ENCODE measurements at places on chromosomes 6 and 20.

DNA sequence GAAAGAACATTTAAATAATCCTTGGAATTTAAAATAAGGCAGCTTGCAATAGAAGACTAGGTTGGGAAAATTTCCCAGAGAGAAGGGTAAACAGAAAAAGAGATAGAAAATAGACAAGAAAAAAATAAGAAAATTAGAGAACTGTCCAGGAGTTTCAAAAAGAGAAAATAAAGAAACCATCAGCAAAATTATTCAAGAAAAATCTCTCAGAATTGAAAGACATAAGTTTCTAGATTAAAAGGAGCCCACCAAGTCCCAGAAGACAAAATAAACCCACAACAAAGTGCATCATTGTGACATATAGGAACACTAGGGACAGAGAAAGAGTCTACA, 88.6 kb upstream of the CDYL start:
- no peak for DNase-seq

DNA sequence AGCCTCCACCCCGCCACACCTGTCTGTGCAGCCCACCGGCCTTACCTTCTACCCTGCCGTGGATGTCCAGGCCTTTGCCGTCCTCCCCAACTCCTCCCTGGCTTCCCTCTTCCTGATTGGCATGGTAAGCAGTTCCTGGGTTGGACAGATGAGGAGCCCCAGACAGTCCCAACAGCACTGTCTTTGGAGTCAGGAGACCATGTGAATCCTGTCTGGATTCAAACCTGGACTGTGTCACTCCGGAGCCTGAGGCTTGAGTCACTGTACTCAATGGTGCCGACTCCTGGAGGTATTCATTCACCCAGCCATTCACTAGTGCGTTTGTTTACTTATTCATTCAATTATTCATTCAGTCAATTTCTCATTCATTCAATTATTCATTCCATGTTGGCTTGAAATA, 20.0 kb upstream of the LBP start:
- DNase-seq: no peak

DNA sequence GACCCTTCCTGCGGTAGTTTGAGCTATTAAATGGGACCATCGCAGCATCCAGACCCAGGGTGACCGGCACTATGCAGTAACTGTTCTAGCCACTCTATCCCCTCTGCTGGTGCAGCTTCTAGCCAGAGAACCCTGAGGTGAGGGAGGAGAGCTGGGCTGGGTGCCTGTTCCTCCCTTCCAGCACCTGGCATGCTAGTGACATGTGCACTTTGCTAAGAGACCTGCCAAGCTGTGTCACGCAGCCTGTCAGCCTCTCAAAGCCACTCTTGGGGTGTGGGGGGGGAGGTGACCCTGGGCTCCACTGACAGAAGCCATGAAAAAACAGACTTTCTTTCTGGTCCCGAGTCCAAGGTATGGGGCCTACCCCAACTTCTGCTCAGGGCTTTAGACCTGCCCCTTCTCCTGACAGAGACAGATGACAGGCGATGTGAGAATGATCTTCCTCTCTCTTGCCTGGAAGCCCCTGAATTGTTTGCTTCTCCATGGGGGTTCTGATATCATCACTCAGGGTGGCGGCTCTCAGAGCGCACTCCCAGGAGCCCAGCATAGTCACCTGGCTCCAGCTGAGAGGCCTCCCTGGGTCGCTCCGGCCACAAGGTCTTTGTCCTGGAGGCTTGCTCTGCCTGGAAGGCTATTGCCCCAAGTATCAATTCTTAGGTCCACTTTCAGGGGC, 47.2 kb upstream of the MLN start:
- peak; percentile 57 for DNase-seq

GRCh38 chr6:137931849-137932465, 64.9 kb downstream of the TNFAIP3 start:
- DNase-seq: no peak

DNA sequence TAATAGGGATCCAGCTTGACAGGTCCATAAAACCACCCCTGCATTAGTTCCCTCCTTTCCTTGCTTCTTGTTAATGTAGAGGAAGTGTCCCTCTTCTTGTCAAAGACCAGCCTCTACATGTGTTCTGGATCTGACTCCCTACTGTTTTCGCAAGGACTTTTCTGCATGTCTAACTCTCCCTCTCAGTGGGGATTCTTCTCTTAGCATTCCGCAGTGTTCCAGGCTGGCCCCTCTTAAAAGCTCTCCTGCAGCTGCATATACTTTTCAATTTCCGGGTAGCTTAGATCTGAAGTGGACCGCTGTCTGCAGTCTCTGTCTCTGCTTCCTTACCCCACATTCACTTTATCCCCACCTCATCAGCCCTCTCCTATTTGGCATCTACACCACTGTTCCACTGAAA, 96.1 kb upstream of the MAN1A1 start:
- no peak for DNase-seq

DNA sequence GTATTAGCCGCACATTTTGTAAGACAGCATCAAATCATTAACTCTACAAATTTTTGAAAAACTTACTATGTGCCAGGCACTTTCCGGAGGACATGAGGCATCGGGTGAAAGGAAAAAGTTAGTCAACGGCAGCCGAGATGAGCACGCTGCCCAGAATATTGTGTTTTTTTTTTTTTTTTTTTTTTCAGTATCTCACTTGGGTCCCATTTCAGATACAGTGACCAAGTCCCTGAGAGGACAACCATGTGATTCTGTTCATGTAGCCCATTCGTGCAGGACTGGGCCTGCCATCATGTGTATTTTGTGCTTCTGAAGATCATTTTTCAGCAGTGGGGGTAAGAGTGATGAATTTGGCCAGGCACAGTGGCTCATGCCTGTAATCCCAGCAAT, 1.3 kb downstream of the SLA2 start:
- DNase-seq: no peak

GRCh38 chr6:105755885-105756284, 330.3 kb upstream of the PRDM1 start:
- no peak for DNase-seq

GRCh38 chr6:165704045-165704748, 41.2 kb upstream of the PDE10A start:
- no peak for DNase-seq
